Activated naive CD8-positive, alpha-beta T cell treated with anti-CD3 and anti-CD28 coated beads, Interleukin-2, amount 10 ng/mL, durations not matched to agents 7 days and 5 days (primary cell): ENCODE measurements at places on chromosomes 12 and 14. TPM values are rescaled to one million over a fixed set of nuclear protein-coding genes. Genes with fewer than 3 reads are reported as not detected.

EIF2S3B gene
- 0.89 TPM for total RNA-seq

CYP46A1 gene
- total RNA-seq: 0.33 TPM

NRL gene
- 3.3 TPM for total RNA-seq

DPY19L2 gene
- total RNA-seq: 8.7 TPM

EXOC5 gene
- 61.7 TPM for total RNA-seq

FOXA1 gene
- not detected for total RNA-seq

PRKD1 gene
- total RNA-seq: not detected

SLCO1B1 gene
- total RNA-seq: not detected

GZMB gene
- total RNA-seq: 195 TPM

TRIM9 gene
- 2.3 TPM for total RNA-seq

NINJ2 gene
- 7.8 TPM for total RNA-seq

CCND2 gene
- total RNA-seq: 417 TPM

CFAP251 gene
- total RNA-seq: 1.4 TPM

CAPS2 gene
- total RNA-seq: 9.9 TPM

C12orf42 gene
- 4.8 TPM for total RNA-seq

DPPA3 gene
- not detected for total RNA-seq

OR6C2 gene
- not detected for total RNA-seq

CLEC12A gene
- total RNA-seq: 5.2 TPM

CCDC175 gene
- not detected for total RNA-seq

TEX22 gene
- total RNA-seq: 6.9 TPM

TOMM20L gene
- not detected for total RNA-seq

KRT79 gene
- not detected for total RNA-seq

C12orf54 gene
- total RNA-seq: not detected
